ENCODE measurements at places on chromosomes 11 and 22.

DNA sequence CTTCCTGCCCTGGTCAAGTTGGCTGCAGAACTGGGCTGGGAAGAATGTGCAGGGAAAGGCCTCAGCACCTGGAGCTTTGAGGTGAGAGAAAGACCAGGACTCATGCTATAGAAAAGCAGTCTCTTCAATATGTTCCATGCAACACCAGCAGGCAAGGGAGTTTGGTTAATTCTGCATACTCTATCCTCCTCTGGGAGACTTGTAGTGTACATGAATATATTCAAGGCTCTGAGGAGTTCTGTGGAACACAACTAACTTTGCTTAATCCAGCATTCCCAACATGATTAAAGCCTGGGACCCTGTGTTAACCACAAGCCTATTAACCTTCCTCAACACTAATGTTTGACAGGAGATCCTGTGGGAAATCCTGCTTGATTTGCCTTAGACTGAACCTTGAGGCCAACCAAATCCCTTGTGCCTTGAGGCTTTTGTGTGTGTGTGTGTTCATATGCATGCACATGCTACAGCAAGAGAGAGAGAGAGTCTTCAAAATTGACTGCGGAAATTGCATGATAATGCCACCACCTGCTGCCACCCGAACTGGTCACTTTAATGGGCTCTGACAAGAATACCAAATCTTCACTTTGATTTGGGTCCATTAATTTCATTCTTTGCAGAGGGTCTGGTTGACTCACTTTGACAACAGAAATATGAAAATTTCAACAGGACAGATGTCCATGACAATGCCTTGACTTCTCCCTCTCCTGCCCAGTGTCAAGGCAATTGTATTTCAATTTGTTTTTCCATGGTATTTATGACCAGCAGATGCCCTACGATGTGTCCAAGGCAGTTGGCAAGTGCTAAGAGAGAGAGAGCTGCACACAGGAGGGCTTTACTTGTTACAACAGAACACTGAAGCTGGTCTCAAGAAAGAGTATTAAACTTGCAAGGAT, 238.2 kb upstream of the ZBED5 start:
- DNase-seq, result no peak

DNA sequence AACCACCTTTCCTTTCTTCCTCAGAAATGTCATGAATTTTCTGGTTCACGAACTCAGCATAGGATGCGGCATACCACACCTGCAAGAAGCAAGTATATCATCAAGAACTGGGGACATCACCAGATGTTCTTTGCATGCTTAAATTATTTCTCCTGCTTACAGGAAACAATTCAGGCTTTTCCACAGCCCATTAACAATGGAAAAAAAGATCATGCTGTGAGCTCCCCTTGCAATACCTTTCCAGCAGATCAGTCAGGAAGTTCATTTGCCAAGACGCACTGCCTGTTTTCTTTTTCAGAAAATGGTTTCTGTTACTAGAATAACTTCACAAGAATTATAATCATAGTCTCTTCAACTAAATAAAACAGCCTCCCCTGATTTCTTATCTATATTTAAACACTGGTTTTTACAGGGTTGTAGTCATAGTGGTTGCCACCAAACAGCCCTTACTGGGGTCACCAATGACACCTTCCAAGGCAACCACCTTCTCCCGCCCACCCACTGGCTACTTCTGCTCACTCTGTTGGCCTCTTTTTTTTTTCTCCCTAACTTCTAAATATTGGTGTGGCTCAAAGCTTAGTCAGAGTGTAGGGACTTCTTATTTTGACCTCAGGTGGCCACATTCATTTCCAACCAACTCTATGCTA, 42.3 kb upstream of the NFRKB start:
- peak; percentile 77 for DNase-seq

DNA sequence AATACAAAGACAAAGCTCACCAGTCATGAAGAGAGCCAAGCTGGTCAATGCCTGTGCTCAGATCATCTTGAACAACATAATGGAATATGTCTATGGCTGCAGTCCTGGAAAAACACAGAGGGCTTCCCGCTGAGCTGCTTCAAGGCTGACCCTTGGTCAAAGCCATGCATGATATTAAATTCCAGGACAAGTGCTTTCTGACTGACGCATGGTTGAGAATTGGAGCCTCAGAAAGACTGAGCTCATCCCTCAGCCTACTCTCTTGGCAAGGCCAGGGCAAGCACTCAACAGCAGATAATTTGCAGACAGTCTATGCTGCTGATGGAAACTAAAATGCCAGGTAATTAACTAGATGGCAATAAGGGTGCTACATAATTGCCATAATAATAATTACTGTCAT, 89.2 kb downstream of the GALNT18 start:
- DNase-seq, result peak; percentile 72

GRCh38 chr11:122863704-122864326, 18.7 kb upstream of the JHY start:
- DNase-seq, result peak; percentile 72

DNA sequence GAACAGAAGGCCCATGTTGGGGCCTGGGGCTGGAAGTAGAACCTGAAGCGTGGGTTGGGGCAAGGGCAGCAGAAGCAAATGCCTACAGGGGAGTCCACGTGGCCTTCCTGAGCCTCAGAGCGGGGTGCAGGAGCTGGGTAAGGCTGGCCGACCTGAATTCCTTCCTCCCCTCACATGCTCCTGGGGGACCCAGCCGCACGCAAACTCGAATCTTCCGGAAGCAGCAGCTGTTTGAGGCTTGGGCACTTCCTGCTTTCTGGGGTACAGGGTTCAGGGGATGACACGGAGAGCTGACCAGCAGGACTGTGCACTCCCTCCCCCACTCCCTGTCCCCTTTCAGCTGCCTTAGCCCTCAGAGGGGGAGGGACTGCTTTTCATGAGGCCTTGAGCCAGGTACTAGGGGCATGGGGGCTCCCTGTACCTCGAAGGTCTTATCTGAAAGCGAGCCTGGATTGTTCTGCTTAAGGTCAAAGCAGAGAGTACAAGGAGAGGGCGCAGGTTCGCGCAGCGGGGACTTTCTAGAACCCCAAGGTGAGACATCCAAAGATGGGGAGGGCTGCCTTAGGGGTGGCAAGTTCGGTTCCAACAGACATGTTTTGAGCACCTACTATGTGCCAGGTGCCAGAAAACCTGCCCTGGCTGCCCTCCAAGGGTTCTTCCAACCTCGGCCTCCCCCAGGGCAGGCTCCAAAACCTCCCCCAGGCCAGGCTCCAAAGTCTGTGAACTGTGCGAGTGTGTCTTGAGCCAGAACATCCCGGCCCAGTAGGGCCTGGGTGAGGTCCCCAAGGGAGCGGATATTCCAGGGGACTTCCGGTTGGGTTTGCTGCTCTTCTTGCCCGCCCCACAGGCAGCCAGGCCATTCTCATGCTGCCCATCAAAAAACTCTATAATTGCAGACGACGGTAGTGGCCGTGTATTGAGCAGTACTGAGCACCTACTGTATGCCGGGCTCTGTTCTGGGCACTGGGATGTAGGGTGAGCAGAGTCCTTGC, 1.7 kb downstream of the NCF4 start:
- DNase-seq, result peak; percentile 64

GRCh38 chr11:128737704-128738103, 43.8 kb downstream of the FLI1 start:
- no peak for DNase-seq

GRCh38 chr22:43432883-43433415, 21.1 kb downstream of the MPPED1 start:
- no peak for DNase-seq

GRCh38 chr11:124841201-124841600, 24.0 kb upstream of the ROBO3 start:
- no peak for DNase-seq

- DNase-seq, result peak; percentile 89
Measured at GRCh38 chr11:59216641-59217564, 4.2 kb upstream of the MPEG1 start.

DNA sequence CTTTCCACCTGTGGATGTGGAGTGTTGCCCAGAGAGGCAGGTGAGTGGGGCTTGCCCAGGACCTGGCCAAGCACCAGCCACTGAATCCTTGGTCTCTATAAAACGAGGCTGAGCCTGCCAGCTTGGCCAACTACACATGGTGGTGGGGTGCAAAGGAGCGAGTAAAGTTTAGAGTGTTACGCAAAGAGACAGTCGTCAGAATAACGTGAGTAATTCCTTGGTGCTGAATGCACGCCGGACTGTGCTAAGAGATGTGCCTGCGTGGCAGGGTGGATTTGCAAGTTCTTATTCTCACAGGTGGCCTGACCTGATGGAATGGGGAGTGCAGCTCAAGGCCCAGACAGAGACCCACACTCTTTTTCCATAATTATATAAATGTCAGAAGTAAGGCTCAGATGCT, 88.6 kb upstream of the B3GAT1 start:
- DNase-seq, result no peak

DNA sequence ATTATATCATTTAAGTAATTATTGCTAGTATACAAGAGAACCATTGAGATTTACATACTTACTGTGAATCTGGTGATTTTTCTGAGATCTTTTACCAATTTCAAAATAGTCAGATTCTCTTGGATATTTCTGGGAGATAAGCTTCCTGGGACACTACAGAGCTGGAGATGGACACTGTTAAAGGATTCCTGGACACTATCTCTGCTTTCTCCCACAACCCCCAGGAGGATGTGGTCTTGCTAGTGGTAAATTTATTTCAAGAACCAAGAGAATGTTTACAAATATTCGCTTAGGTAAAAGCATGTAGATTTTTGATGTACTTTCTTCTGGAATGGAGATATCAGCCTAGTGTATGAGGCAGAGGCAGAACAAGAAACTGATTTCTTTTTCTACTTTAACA, 12.9 kb downstream of the CCDC82 start:
- no peak for DNase-seq

DNA sequence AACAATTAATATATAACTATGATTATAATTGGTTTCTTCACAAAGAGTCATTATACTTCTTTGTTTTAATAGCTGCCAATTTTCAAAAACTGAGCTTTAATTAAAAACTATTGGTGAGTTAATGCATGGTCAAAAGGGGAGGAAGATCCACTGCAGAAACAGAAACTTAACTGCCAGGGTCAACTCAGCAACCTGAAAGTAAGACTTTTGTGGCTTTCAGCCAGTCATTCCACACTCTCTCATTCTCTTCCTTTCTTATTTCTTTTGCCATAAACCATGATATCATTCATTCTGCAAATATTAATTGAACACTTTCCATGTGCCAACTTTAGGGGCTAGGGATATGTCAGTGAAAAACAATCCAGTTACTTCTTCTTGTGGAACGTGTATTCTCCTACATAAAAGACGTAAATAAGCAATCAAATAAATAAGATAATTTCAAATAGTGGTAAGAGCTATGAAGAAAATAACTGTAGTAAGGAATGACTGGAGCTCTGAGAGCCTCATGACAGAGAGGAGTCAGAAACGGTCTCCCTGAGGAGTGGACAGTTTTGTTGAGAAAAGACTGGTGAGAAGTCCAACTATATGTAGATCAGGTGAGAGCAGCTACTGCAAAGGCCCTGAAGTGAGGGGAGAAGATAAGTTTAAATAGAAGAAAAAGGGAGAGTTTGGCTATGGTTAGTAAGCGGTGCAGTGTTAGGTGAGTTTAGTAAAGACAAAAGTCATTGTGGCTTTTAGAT, 130.5 kb downstream of the GRIA4 start:
- no peak for DNase-seq

GRCh38 chr11:103887001-103887658, 149.3 kb upstream of the DDI1 start:
- DNase-seq, result peak; percentile 91

GRCh38 chr11:78072455-78072854, 7.2 kb downstream of the NDUFC2 start:
- DNase-seq, result no peak

DNA sequence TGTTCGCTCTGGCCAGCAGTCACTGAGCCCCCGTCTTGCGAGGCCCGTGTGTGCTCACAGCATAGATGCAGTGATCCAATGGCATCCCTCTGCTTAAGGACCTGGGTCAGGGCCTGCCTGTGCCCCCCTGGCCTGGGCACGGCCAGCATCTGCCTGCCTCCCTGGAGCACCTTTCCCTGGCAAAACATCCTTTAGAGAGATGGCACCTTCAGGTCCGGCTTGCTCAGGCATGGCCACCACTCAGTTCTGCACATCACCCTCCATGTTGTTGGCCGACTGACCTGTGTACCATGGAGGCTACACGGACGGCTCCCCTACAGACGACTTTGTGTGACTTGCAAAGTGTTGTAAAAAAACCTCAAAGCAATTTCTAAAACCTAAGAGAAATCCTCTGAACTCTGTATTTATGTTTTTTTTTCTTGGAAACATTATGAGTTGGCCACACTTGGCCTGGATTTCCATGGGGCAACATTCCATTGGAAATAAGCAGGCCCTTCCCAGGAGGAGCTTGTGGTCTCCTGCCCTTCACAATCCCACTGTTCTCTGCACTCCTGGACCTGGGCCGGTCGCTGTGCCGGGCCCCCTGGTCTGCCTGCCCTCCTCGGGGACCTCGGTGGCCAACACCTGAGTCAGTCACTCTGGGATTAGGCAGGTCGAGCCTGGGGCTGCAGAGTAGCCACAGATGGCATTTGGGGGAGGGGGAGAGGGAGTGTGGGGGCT, 592.4 kb downstream of the TBC1D22A start:
- no peak for DNase-seq

DNA sequence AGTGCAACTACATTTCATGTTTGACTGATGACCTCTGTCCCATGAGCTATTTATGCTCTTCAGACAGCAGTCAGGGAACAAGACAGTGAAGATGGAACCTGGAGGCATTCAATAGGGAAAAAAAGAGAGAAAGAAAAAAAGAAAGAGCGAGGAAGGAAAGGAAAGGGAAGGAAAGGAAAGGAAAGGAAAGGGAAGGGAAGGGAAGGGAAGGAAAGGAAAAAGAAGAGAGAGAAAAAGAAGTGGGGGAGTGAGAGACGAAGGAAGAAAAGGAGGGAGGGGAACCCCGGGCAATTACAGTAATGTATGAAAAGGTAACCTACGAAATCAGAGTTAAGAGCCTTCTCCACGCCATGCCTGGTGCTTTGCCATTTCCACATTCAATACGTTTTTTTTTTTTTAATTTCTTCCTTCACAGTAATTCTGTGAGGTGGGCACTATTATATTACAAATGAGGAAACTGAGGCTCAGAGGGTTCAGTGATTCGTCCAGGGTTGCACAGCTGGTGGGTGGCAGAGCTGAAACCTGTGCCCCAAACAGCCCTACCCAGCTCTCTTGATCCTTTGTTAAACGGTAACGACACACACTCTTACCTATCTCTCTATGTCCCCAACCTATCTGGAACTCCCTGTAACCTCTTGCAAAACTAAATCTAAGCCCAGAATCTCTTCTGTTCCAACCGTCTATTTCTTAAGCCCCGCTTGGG, 39.3 kb downstream of the ETS1 start:
- no peak for DNase-seq

- no peak for DNase-seq
Measured at GRCh38 chr11:133698654-133699053, 146.7 kb downstream of the SPATA19 start.

DNA sequence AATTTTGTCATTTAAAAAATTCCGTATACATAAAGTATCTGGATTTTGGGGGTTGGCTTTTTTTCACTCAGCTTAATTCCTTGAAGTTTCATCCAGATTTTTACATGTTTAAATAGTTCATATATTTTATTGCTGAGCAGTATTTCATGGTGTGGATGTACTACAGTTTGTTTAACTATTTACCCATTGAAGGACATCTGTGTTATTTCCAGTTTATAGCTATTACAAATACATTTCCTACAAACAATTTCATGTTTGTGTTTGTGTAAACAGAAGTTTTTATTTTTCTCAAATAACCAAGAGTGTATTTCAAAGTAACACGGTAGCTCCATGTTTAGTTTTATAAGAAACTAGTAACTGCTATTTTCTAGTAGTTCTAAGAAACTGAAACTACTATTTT, 299.7 kb upstream of the ANO3 start:
- DNase-seq, result no peak
